ENCODE measurements at places on chromosomes 11 and 22.

DNA sequence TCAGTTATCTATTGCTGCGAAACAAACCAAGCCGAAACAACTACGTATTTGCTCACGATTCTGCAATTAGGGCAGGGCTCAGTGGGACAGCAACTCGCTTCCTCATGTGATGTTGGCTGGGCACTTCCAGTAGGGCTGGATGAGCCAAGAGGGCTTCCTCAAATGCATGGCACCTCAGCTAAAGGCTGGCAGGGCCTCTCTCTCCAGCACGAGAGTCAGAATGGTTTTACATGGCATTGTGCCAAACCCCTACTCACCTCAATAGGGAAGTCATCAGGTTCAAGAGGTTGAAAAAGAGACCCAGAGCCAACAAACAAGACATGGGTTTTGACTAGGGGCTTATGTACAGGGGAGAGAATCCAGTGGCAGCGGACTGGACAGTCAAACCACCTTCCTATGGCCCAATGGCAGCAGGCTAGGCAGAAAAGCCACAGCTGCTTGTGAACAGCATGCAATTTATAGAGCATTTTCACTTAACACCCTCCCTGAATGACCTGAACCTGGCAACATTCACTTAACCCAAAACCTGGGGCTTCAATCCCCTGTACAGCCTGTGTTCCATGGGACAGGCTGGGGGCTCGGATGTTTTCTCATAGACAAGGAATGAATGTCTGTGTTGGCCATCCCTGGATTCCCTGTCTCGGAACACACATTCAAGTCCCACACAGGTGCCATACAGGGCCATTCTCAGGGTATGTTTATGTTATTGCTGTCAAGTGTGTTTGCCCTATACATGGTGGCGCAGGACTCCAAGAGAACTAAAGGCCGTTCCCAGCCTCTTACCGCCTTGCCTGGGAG is 154.2 kb upstream of the NAV2 start:
- no peak for DNase-seq

GRCh38 chr11:67463186-67463585 is 5.9 kb downstream of the TMEM134 start:
- no peak for DNase-seq

DNA sequence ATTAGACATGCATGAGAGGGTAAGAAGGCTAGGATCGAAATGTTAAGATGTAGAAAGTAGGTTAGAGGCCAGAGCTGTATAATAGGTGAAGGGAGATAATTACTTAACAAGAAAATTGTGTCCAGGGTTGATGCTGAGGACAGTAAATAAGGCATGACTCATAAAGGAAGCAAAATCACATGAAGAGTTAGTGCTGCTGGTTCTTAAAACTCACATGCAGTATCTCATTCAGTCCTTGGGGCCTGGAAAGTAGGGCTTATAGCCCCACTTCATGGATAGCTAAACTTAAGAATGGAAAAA is 130.2 kb downstream of the NCAM1 start:
- no peak for DNase-seq

DNA sequence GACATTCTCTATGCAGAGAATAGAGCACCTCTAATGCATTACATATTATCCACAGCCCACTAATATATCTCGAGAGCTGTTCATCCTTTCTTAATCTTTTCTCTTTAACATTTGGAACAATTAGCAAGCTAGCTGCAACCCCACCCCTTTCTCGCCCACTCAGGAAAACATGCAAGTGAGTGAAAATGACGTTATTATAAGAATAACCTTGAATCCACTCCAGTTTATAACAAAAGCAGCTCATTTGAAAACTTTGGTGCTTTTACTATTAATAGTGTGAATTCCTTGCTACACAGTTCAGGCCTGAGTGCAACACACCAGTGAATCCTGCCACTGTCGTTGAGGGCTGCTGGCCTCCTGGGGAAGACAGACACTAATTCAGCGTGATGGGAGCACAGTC is 63.3 kb upstream of the BMAL1 start:
- no peak for DNase-seq

DNA sequence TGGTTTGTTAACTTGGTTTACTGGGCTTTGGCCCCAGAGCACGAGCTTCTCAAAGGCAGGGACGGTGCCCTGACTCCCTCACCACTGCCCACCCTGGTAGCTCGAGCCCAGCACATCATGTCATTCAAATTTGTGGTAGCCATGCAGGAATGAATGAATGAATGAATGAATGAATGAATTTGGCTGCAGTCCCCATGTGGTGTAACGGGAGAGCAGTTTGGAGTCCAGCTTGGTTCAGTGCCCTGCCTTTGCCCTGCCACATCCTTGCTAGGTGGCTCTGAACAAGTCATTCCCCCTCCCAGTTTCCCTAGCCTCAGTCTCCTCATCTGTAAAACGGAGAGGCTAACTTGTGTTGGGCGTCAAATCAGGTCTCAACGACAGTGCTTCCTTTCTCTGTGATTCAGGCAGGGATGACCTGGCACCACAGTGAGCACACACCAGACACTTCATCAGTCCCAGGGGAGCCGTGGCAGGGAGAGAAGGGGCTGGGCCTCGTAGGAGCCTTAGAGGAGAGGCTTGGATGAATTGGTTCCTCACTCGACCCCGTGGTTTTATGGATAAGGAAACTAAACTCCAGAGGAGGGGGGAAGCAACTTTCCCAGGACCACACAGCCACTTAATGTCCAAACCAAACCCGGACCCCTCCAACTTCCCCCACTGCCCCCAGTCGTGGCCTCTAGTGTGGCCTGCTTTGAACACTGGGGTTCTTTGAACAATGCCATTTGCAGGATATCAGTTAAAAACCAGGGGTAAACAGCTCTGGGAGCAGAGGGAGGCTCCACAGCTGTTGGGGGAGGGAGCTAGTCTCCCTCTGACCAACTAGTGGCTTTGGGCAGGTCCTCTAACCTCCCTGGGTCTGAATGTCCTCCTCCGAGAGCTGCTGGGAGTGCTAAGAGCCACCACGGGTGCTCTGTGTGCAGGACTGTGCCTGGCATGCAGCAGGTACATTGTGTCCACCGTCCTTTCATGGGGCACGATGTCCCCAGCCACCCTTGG is 86.2 kb downstream of the CACNA1I start:
- no peak for DNase-seq

All from GM20000 (cell line).